ENCODE measurements at places on chromosomes 1 and 21.

DNA sequence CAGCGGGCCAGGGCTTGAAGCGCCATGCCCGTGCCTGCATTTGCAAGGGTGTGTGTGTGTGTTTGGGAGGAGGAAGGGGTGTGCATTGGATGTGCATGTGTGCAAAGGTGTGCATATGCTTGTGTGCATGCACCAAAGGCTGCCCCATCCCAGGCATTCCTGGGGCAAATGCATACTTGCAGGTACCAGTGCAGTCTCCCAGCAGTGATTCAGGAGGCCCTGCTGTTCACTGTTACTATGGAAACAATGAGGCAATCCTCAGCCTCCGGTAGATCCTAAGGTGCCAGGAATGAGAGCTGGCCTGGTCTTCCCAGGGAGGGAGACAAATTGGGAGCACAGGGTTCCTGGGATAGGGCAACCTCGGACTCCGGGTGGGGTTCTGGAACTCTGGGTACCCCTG, 7.5 kb upstream of the FNDC5 start:
- DNase-seq: no peak

- DNase-seq: peak; percentile 7
These were observed at the start of gene NKAIN1 for GRCh38 chr1:31239653-31240241. Gene NKAIN1 (minus strand): TSS chr1:31239887. CDS start chr1:31239547, 340 bp downstream.

DNA sequence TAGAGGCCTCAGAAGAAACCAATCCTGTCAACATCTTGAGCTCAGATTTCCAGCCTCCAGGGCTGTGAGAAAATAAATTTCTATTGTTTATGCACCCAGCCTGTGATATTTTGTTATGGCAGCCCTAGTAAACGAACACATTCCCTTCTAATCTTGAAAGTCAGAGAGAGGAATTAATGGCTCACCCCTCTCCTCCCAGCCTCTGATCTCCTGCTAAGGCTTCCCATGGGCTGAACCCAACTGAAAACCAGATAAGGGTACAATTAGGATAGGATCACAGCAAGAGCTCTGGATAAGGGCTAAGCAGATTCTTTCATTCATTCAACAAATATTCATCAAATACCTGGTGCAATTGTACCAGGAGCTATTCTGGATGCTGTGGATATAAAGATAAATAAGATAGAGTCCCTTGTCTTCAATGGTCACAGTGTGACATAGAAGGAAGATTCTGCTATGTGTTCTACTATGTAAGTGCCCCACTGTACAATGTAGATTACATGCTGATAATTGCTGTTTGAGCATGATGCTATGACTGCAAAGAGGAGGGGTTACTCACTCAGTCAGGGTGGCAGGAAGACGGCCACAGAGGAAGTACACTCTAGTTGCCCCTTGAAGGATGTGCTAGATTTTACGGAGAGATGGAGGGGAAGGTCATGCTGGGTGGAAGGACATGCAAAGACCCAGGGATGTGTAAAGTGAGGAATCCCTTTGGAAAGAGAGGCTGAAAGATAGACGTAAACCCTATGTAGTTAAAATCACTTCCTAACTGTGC, 203.3 kb upstream of the JUN start:
- no peak for DNase-seq

DNA sequence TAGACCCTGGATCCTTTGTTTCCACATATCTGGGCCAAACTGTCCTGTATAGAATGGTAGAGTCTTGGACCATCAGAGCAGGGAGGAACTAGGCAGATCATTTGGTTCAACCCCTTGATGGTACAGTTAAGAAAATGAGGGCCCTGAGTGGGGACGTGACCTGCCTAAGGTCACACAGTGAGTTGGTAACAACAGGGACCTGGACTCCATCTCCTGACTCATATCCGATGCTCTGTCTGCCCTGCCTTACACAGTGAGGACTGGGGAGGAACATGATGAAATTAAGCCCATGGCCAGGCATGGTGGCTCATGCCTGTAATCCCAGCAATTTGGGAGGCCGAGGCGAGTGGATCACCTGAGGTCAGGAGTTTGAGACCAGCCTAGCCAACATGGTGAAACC, 440.2 kb downstream of the PTPRU start:
- no peak for DNase-seq
